ENCODE measurements at places on chromosomes 11 and 22. TPM values are rescaled to one million over a fixed set of nuclear protein-coding genes. Genes with fewer than 3 reads are reported as not detected.
A peak's percentile ranks its signal among the peaks of the same experiment; 100 is the strongest.

DNA sequence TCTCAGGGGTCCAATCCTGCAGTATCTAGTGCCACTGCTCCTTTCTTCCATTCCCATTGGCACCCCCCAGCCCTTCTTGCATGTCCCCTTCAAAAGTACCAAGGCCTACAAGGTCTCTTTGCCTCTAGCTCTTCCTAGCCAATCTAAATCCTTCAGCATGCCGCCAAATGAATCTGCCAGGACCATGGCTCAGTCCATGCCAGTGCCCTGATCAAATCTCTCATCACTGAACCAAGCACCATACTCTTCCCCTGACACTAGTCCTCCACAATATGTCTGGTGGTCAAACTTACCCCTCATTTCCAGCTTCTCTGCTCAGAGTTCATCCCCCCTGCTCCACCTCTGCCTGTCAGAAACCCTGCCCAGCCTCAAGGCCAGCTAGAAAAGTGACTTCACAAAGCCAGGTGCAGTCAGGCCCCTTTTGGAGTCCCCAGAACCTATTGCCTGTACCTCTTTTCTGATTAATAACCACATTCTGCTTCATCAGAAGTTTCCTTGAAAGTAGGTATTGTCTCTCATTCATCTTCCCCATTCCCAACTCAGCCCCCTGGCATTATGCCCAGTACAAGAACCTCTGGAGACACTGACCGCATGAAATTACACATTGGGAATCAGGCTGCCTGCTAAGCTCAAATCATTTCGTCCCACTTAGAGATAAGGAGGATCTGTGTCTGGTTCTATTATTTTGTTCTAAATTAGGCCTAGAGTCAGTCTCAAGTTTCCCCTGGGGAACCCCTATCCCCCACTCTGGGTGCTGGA lies 11.4 kb downstream of the FEN1 start:
- no peak for DNase-seq

DNA sequence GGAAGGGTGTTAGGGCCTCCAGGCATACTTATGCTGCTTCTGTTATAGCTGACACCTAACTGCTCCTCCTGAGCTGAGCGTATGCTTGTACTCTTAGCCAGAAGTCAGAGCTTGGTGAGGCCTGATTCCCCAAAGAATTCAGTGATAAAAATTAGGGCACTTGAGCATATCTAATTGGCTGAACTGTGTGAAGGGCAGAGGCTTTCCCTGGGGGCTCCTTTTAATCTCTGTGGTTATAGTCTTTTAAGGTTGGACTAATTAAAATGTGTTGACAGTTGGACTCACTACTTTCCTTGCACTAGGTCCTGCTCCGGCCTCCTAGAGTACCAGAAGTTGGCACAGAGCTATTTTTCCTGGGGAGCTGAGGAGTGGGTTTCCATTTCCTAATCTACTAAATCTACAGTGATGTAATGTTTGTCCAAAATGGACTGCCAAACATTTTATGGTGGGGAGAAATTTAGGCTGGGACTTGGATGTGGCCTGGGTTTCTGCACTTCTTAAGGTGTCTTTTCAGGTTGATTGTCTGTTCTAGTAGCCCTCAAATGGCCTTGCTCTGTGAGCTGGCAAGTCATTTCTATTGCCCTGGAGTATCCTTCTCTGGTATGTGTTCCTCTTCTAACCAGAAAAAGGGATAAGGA lies 18.4 kb downstream of the STIM1 start:
- DNase-seq, result no peak

DNA sequence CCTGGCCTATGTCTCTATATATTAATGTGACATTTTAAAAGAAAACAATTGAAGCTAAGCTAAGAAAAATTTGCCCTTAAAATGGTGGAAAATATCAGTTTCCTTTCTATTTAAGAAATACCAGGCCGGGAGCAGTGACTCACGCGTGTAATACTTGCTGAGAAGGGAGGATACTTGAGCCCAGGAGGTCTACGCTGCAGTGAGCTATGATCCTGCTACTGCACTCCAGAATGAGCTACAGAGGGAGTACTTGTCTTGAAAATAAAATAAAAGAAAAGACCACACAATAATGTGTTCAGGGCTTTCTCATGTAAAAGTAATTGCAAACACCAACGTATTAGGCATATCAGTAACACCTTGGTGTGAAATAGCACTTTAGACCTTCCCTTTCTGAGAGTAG lies 1.4 kb upstream of the PRSS23 start:
- no peak for DNase-seq

GRCh38 chr11:117299351-117300282 lies 8.5 kb downstream of the BACE1-AS start:
- DNase-seq, result no peak

- DNase-seq, result no peak
These were observed 30.5 kb upstream of the CABP7 start for GRCh38 chr22:29689206-29689879.

DNA sequence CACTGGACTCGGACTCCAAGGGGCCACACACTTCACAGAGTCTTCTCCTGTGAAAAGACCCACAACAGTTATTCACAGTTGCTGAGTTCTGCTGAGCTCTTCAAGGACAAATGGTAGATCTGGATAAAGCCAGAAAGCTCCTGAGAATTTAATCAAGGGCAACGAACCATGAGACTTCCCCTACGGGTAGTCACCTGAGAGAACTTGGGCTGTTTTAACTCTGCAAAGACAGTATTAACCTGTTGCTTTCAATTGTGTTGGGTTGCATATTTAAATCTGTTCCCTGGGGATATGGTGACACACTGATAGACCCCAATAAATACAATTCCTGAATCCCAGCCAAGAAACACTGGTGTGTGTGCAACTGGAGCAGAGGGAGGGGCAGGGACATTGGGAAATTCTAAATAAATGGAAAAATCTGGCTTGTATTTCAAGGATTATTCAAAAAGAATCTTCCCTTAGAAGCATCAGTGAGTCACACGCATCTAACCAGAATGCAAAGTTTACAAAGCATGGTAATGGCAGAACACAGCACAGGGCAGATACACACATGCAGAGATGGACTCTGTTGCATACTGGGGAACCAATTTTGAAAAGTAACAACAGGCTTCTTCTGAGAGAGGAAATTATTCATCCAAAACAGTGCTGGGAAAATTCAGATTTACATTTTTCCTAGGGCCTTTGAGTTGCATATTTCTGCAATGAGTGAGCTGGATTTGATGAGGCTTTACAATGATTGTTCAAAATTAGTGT lies 4.0 kb downstream of the KCNJ1 start:
- DNase-seq, result no peak

DNA sequence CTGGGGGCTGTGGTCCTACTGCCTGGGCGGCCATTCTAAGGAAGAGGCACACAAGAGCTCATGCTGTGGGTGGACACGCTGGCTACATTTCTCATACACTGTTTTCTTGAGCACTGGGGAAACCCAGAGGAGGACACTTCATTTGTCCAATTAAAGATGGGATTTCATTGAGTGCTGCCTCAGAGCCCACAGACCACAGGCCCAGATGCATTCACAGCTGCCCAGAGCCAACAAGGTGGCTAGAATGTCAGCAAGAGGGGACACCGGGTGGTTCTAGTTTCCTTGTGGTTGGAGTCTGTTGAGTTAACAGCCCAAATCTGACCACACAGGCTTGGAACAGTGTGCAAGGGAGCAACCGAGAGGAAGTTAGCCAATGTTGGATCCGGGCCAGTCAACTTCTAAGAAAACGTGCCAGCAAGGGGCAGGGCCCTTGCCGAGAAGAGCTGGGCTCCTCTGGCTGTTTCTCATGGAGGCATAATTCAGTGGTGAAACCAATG lies 35.0 kb upstream of the SORL1 start:
- peak; percentile 80 for DNase-seq

- DNase-seq, result peak; percentile 19
These were observed 1.4 kb upstream of the RDX start for GRCh38 chr11:110297726-110298300.

- DNase-seq, result no peak
These were observed 261.4 kb downstream of the DDX10 start for GRCh38 chr11:108926171-108926840.

GRCh38 chr11:110675548-110675947 lies 36.7 kb downstream of the ARHGAP20 start:
- DNase-seq, result no peak

DNA sequence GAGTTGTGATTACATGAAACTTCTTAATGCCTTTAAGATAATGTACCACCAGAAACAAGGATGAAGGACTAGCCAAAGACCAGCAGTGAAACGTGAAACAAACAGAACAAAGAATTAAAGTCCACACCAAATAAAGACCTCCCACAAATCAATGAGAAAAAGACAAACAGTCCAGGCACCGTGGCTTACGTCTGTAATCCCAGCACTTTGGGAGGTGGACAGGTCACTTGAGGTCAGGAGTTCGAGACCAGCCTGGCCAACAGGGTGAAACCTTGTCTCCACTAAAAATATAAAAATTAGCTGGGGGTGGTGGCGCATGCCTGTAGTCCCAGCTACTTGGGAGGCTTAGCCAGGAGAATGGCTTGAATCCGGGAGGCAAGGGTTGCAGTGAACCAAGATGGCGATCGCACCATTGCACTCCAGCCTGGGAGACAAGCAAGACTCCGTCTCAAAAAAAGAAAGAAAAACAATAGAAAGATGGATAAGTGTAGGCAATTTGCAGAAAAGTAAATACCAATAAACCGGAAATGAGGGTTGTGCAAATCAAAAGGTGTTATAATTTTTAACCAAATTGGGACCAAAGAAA lies 167.8 kb upstream of the GRK3 start:
- DNase-seq, result no peak

DNA sequence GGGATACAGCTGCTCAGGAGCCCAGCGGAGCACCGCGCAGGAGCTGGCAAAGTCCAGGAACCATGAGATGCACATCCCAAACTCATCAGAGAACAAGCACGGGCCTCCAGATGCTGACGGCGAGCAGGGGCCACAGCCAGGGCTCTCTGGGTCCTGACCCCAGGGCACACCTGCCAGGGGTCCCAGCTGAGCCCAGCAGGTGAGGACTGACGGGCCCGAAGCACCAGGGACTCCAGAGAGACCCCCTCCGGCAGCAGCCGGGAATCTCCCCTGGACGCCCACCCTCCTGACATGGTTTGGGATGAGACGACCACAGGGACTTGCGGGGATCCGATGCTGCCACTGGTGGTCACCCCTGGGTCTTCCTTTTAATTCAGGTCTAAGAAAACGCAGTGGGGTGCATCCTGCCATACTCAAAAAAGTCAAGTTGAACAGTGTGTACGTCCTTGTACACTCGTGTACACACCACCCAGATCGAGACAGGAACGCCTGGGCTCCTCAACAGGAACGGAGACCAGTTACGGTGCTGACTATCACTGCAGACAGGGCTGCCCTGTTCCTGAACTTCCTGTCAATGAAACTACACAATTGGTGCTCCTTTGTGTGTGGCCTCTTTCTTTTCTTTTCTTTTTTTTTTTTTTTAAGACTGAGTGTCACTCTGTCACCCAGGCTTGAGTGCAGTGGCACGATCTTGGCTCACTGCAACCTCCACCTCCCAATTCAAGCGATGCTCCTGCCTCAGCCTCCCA lies 21.9 kb downstream of the TTLL8 start:
- DNase-seq, result no peak

GRCh38 chr11:117411736-117412135 lies 84.1 kb downstream of the CEP164 start:
- DNase-seq, result no peak

DNA sequence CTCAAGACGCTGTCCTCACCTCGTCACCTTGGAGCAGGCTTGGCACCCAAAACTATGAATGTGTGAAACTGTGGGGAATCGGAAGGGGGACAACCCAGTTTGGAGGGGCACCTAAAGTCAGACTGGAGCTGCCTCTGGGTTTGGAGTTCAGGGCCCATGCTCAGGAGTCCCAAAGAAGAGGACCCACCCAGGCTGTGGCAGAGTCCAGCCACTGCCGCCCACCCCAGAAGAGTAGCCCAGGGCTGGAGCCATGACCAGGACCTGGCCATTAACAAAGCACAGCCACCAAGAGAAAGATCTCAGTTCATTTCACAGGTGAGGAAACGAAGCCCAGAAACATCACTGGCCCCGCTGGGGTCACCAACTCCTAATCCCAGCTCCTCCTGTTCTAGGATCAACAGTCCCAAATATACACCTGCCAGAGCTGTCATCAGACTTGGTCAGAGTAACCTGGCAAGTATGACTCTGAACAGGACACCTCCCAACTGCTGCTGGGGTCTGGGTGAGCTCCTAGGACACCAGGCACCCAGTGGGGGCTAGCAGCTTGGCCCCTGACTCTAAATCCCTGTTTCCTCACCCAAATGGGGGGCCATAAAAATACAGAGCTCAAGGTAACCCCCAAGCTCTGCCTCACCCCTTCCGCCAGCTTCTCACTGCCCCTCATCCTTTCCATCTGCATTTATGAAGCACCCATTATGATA lies 2.7 kb downstream of the RAB3IL1 start:
- DNase-seq, result no peak

DNA sequence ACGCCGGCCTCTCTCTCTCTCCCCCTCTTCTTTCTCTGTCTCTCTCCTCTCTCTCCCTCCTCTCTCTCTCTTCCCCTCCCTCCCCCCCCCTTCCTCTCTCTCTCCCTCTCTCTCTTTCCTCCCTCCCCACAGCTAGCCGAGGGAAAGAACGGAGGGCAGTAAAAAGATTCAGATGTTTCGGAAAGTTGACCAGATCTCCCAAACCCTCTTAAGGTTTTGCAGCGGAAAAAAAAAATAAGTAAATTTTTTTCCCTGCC lies 195 bp upstream of the ALX4 start:
- no peak for DNase-seq

DNA sequence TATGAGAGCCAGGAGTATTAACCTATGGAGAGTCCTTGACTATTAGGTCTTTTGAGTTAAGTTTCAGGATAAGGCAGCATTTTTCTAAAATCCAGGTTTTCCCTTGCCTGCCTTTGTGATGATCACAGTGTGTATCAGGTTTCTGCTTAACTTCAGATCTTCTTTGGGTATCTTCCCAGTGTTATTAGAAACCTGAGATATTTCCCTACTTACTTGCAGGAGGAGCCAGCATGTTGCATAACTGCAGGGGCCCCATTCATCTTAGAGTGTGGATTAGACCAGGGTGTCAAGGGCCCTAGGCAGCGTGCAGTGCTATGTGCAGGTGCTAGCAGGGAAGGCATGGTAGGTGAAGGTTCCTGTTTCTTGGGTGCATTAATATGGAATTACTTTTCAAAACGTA lies 69.5 kb downstream of the ZNRF3 start:
- DNase-seq, result no peak

DNA sequence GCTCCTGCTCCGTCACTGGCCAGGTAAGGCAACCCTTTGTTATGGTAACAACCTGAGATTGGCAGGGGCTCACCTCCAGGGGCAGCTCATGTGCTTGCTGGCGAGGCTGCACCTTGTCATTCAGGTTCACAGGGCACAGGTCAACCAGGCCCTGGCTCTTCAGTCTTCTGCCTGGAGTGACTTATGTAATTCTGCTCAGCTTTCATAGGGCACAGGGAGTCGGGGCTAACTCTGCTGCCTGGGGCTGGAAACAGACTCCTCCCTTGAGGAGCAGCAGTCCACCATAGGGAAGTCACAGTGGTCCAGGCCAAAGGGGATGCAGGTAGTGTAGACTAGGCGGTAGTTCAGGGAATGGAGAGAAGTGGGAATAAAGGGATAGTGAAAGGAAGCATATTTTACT lies 1.5 kb upstream of the MIF start:
- DNase-seq, result no peak

- no peak for DNase-seq
These were observed 37.4 kb upstream of the ASPHD2 start for GRCh38 chr22:26391623-26392022.

Gene GLYAT
- total RNA-seq, result not detected

Gene C1QTNF4
- 0.18 TPM for total RNA-seq

Gene CDK2AP2
- total RNA-seq, result 55.5 TPM

Gene MB
- not detected for total RNA-seq

Gene KCNA4
- not detected for total RNA-seq

Gene CARS1
- total RNA-seq, result 88.2 TPM

Gene CBX7
- 23.6 TPM for total RNA-seq

Gene KRTAP5-1
- total RNA-seq, result not detected

Gene IGF2
- 8.1 TPM for total RNA-seq

Gene ELFN2
- 0.52 TPM for total RNA-seq

Gene VWA5A
- total RNA-seq, result 4.4 TPM

Gene PTGDR2
- 0.38 TPM for total RNA-seq

Data from activated CD8-positive, alpha-beta T cell treated with anti-CD3 and anti-CD28 coated beads for 36 hours (primary cell).